ENCODE measurements at places on chromosomes 2 and 18.

GRCh38 chr2:43345391-43345813 is 119.0 kb upstream of the ZFP36L2 start:
- DNase-seq, result no peak

DNA sequence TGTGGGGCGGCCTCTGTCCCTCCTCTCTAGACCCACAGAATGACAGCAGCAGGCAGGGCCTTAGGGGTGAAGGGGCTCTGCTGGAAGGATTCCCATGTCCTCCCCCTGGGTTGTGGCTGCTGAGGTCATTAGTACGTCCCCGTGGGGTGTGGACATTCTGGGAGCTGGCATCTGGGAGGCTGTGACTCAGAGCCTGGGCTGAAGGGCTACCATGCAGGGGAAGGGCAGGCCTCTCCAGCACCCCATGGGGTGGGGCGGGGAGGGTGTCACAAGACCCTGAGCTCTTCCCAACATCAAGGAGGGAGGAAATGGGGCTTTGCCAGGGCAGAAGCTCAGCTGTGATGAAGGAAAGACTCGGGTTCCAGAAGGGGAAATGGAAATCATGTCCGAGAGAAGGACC is 105.8 kb upstream of the SMAD2 start:
- DNase-seq, result no peak

DNA sequence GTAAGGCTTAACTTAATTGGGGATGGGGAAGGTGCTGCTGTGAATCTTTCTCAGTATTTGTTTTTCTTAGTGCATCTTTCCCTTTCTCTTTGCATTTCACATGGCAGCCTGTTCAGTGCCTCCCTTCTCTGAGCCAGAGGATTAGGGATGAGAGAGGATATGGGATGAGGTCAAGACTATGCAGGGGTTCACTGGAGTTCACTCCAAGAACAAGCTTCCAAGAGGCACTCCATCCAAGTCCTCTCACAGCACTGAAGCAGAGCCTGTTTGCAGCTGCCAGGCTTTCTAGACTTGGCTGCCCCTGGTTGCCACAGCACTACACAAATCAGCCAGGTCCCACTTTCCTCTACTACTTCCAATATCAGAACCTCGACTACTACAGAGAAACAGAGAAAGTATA is 80.3 kb upstream of the GYPC start:
- DNase-seq, result no peak

- no peak for DNase-seq
Observed at GRCh38 chr18:74501386-74501785, 5.2 kb downstream of the CNDP2 start.

DNA sequence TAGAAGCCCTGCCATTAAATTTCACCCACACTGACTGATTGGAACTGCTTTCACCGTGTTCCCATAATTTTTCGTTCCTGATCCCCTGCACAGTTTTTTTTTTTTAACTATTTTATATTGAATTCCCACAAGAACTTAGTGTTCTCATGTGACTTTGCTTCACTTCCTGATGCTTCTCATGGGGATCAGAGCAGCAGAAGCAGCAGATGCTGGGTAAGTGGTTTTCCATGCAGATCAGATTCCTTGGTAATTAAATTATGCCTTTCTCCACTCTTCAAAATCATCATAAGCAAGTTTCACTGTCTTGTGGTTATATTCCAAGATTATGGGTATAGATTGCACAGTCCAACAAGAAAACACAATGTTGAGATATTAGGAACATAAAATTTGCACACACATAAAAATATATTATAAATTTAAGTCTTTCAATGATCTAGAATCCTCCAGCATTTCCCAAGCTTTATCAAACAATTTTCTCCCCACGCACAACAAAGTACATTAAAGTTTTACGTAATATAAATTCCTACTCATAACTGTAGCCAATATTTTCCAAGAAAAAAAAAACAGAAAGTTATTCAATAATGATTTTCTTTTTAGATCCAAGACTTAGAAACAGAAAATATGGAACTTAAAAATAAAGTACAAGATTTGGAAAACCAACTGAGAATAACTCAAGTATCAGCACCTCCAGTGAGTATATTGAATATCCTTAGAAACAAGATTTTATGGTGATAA is 277.9 kb downstream of the GULP1 start:
- DNase-seq, result no peak
